ENCODE measurements at places on chromosomes 11 and 22.

DNA sequence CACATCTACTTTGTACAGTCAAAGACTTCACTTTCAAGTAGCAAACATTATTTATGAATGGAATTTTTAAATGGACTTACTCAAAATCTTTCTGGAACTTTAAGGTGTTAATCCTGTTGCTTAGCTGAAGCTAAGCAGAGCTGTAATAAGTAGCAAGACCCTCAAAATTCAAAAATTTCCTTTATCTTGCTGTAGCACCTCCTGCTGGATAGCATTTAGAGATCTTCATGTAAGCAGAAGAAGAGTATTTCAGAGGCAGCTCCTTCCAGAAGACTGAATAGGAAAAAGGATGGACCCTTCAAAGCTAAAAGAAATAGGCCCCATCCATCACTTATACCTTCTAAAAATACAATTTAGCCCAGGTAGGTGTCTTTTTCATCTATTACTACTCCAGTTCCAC lies 3.4 kb downstream of the PHF21A start:
- no peak for DNase-seq

DNA sequence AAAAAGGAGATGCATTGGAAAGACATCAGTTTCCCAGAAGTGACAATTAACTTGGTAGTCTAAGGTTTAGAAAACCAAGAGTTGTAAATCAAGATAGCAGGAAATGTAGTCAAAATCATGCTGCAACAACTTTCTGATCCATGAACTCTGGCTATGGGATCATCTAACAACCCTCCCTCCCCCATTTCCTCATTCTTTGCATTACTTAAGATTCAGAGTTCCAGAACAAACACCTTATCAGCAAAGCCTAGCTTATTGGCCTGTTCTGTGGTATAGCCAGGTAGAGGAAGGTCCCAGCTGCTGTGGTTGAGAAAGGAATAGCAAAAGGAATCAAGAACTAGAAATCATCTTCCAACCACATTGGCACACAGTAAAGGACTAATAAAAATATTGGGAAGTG lies 651.1 kb downstream of the METTL15 start:
- no peak for DNase-seq

GRCh38 chr11:102981324-102981910 lies 25.9 kb upstream of the MMP13 start:
- DNase-seq: no peak

- no peak for DNase-seq
Observed at GRCh38 chr22:29298641-29299040, 7.8 kb upstream of the GAS2L1 start.

- DNase-seq: no peak
Observed at GRCh38 chr11:44701276-44701675, 25.5 kb upstream of the TSPAN18 start.

- no peak for DNase-seq
Observed at GRCh38 chr22:24423519-24424000, 3.8 kb upstream of the ADORA2A start.

- no peak for DNase-seq
Observed at GRCh38 chr22:22047776-22048175, 65.2 kb upstream of the TOP3B start.

DNA sequence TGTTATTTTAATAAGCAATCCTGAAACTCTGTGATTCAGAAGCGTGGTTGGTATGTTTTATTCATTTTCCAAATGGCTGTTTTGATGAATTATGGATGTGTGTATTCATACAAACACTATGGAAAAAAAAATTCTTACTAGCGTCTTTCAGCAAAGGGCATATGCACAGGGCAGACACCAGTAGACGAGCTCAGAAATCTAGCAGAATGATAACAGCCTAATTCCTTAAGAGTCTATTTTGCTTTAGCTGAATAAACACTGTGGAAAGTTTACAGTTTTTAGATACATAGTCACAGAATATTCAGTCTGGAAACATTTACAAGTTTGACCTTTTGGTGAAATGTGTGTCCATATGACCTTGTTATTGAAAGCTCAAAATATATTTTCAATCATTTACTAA lies 418.8 kb upstream of the LUZP2 start:
- no peak for DNase-seq

DNA sequence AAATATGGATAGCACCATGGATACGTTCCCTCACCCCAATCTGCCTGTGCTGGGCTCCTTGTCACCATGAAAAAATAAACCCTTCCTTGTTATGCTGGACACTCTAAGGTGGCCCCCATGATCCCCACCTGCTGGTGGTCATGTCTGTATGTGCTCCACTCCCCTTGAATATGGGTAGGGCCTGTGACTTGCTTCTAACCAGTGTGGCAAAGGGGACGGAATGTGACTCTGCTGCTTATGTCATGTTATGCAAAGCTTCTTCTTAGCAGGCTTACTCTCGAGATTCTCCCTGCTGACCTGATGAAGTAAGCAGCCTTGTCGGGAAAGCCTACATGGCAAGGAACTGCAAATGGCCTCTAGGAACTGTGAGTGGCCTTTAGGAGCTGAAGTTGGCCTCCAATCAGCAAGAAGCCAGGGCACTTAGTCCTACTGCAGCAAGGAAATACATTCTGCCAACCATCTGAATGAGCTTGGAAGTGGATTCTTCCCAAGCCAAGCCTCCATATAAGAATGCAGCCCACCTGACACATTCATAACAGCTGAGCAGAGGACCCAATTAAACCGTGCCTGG lies 159.9 kb downstream of the CCDC34 start:
- no peak for DNase-seq

- peak; percentile 67 for DNase-seq
Observed at GRCh38 chr11:13140028-13140870, 131.1 kb downstream of the RASSF10 start.

DNA sequence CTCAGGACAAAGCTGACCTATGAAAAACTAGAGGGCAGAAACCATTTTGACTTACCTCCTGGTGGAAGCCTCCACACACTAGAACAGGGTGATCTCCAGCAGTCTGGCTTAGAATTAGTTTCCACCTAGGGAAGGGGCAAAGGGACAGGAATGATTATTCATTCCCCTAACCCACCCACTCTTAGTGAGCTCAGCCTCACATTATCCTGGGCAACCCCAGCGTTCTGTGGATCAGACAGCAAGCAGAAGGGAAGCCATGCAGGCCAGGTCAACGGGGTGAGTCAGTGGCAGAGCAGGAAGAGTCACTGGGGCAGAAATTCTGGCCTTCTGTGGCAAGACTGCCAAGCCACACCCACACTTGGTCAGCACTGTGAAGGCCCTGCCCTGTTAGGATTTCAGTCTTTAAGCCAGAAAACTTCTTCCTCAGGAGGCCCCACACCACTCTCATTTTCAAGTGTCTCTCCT lies 10.5 kb downstream of the NUMA1 start:
- DNase-seq: peak; percentile 85

GRCh38 chr11:104093426-104094280 lies 57.2 kb downstream of the DDI1 start:
- no peak for DNase-seq

- no peak for DNase-seq
Observed at GRCh38 chr22:28942333-28942732, 59.0 kb downstream of the ZNRF3 start.

GRCh38 chr11:78414321-78415051 lies 3.1 kb downstream of the GAB2 start:
- no peak for DNase-seq

- DNase-seq: peak; percentile 76
Observed at GRCh38 chr11:61654397-61654829, 25.8 kb upstream of the DAGLA start.

- DNase-seq: no peak
Observed at GRCh38 chr11:61901397-61901796, 10.1 kb upstream of the FADS3 start.

- peak; percentile 54 for DNase-seq
Observed at GRCh38 chr11:65498042-65498726, 661 bp upstream of the MALAT1 start.

DNA sequence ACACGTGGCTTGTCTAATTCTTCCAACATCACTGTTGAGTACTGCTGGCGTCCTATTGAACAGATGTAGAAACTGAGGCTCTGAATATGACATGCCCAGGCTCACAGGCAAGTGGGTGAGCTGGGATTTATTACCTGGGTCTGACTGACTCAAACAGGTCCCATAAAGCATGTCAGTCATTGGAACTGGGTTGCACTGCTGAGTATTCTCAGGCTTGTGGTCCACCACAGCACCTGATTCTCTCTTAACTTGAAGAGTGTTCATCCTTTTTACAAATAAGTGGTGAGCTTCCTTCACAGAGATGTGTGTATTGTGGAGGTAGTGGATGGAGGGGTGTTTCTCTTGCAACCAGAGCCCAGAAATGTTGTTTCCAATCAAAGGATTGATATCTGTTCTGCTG lies 44.5 kb downstream of the SC5D start:
- no peak for DNase-seq

GRCh38 chr11:105718641-105719040 lies 108.8 kb downstream of the GRIA4 start:
- DNase-seq: no peak

DNA sequence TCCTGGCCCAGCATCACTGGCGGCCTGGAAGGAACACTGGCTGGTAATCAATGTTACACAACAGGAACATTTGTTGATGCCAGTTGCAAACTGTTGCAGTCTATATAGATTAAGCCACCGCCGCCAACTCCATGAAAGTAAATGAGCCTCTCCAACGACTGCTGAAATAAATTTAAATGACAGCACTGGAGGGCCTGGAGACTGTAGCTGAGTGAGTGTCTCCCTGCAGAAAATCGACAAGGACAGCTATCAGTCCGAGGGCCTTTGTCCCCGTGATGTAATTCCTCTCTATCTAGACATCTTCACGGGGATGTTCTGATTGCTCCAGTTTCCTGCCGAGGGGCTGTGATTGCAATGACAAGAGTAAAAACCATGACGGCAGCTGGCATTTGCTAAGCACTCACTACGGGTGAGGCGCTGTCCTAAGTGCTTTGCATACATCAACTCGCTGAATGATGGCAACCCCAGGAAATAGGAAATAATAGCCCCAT lies 120.4 kb downstream of the SEZ6L start:
- DNase-seq: no peak

DNA sequence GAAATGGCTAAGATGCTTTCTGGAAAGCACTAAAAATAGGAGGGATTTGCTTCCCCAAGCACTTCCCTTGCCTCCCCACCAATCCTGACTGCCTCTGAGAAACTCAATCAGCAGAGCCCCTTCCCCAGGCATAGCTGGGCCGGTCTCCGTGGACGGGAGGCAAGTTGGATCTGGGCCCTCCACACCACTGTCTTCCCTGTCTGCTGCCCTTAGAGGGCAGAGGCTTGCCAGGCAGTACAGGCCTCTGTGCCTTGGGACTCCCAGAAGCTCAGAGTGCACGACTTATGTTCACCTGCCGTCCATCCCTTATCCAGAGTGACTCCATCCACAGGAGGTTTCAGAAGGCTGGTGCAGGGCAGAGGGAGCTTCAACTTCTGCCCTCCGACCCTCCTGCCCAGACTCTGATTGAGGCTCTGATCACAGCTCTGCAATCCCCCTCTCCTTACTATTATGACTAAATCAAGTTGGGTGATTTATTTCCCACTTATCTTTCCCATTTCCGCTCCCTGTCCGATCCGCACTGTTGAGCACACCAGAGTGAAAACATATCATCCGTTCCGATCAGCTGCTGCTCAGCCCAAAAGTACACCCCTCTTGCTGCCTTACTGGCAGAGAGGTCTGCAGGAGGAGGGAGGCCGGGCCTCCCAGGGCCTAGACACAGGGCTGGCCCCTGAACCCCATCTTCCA lies 71.8 kb downstream of the DSCAML1 start:
- no peak for DNase-seq

- peak; percentile 14 for DNase-seq
Observed at GRCh38 chr11:118666371-118666770, 13.1 kb downstream of the TREH start.

DNA sequence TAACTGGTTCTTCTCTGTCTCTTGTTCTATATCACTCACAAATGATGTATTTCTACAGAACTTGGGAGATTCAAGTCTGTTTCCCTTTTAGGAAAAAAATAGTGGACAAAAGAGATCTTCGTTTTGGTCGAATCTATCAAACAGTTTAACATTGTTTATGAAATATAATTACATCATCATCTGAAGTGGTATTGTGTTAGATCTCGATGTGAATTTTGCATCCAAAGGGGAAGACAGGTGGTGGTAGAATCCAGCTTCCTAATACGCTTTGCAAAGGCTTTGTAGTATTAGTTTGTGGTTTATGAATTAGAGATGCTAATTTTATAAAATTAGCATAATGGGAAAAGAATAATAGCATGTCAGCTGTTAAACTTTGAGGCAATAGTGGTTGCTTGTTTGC lies 3.4 kb downstream of the SIK2 start:
- no peak for DNase-seq

DNA sequence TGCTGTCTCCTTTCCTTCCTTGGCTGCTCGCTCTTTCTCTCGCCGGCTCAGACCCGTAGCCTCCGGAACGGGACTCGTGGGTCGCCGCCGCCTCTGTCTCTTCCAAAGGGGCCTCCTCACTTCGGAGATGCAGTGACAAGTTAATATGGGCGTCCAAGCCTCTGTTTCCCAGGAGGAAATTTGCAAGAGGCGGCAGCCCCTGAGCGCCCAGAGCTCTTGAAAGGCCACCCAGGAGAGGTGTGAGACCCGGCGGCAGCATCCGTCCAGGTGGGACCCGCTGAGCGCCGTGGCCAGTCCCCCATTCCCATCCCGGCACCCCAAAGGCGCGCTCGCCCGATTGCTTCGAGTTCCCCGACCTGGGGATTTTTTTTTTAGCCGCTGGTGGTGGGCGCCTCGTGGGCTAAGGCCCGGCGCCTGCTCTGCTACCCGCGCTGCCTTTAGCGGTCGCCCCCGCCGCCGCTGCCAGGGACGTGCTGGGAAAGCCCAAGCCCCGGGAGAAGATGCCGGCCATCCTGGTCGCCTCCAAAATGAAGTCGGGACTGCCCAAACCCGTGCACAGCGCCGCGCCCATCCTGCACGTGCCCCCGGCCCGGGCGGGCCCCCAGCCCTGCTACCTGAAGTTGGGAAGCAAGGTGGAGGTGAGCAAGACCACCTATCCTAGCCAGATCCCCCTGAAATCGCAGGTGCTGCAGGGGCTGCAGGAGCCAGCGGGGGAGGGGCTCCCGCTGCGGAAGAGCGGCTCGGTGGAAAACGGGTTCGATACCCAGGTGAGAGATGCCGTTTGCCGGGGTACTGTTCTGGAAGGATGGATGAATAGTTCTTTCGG lies 772 bp downstream of the NAV2 start:
- DNase-seq: peak; percentile 28

DNA sequence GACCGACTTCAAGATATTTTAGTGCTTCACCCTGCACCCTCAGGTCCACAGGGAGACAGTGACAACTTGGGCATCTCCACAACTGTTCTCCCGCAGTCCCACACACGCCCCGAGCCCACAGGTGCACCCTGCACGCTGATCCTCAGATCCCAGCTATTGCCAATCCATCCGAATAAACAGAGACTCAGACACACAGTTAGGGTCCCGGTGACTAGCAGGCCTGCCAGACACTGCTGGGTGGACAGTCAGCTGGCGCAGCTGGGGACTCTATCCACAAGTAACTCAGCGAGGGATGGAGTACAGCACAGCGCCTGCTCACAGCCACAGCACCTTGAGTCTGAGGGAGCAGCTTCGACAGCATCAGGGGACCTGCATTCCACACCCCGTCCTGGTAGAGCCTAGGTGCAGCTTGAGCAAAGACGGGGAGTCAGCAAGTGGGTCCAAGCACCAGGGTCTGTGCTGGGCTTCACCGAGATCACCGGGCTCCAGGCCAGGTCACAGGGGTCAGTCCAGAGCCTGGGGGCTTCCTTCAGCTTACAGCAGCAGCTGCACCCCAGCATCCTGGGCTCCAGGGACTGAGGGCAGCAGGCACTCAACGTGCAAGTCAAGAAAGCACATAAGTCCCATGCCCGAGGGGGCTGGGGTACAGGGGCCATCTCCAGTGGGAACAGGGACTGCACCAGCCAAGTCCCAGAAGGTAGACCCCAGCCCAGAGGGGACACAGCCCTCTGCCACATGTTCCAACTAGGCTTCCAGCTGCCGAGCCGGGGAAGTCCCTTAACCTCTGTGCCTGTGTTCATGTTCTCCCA lies 7.6 kb downstream of the RPL3 start:
- no peak for DNase-seq

Measured in left colon (tissue), 2 donors.